ENCODE measurements at places on chromosomes 7 and 10.

DNA sequence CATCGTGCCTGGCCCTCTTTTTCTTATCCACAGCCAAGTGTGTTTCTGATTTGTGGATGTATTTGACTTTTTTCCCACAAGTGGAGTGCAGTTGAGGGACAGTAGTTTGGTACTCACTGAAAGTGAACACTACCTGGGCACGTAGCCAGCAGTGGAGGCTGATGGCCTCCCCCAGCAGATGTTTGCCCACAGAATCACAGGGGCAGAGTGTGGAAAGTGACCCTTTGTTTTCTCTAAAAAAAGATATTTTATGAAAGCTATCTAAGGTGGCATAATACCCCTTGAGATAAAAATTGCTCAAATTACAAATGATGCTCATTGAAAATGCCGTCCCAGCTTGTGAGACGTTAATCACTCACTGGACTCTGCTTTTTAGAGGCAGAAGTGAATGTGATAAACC is 29.1 kb downstream of the WDR37 start:
- DNase-seq = no peak

DNA sequence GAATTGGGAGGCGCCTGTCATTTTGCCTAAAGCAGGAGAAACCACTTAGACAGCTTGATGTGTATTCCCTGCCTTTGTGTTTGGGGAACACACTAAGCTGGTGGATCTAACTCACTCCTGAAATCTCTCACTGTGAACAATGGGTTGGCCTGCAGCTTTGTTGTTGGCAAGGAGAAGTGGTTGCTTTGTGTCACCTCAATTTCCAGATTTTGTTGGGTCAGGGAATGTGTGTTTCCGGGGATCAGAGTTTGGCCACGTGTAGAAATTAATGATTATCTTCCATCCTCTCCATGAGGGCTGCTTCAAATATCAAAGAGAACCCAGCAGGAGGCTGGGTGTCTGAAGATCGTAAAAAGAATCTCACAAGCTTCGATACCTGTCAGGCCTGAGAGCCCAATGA is 27.8 kb downstream of the A1CF start:
- DNase-seq = no peak

DNA sequence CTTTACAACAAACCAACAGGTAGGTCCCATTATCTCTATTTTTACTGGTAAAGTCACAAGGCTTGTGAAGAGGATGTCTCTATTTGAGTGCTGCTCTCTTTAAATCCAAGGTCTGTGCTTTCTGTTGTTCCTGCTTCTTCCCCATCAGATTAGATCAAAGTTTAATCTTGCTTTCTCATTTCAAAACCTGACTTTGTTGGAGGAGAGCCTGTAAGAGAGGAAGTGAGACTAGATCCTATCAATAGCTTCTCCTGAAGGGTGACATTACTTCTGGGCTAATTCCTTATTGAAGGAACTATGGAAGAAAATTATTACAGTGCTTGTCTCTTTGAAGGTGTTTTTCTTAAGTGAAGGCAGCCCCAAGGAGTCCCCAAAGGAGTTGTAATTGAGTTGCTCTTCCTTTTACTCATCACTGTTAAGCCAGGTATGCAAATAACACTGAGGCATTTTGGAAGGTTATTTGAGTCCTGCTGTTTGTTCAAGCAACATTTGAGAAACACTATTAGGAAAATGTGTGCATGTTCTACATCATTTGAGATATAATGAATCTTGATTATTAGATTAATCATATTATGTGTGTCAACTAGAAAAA is 146.2 kb upstream of the MBL2 start:
- no peak for DNase-seq

GRCh38 chr7:157278791-157279724 is 57.7 kb upstream of the DNAJB6 start:
- DNase-seq = no peak

DNA sequence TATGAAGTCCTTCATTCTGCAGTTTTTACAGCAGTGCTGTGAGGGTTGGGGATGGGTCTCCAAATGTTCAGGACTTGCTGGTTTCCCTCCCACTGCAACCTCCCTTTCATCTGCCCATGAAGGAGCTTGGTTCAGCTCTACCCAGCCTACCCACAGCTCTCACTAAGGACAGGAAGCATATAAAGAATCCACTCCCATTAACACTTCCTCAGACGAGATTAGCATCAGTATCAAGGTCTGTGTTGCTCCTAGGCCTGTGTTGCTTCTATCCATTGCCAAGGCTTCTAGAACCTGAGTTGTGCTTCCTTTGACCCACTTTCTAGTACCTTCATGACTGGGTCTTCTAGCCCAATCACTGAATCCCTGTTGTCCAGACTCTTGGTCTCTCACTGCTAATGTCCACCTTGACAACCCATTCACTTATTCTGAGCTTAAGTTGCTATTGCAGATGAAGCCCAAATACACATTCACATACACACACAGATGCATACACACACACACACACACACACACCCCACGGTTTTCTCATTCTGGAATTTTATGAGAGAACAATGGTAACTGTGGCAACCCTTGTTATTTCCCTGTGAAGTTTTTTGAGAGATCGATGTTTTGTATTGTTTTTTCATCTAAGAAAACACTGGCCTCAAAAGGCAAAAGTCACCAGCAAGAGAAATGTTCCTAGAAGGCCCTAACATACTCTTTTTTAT is 248.1 kb downstream of the MTERF1 start:
- no peak for DNase-seq

DNA sequence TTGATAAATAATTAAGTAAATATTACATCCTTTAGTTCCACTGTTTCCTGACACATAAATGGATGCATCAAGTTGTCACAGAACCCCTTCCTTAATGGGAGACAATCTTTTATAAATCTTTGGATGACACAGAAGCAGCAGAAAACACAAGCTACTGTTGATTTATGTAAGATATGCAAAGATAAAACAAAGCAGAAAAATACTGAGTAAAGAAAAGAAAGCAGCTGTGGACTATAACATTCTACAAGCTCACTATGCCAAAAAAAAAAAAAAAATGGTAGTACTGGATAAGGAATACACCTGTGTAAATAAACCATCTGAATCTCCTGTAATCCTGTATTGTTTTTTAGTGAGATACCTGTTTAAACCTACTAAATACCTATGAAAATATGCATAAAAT is 92.0 kb upstream of the FAM180A start:
- no peak for DNase-seq

GRCh38 chr10:125567529-125567928 is 115.4 kb downstream of the TEX36 start:
- no peak for DNase-seq

- DNase-seq = no peak
Measured at GRCh38 chr10:63646491-63646890, 125.3 kb downstream of the REEP3 start.

DNA sequence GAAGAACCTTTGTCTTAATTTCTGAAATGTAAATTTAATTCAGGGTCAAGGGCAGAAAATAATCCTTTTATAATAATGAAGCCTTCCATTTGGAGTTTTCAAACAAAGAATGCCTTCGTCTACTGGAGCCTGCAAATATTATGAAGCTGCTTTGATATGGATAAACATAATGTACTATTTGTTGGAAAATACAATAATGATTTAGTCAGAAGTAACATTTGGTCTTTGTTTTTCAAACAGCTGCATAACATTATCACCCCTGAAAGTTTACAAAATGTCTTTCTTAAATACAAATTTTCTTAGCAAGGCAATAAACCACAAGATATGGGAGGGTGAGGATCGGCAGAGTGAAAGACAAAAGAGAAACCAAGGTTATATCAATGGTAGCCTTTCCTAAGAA is 41.5 kb downstream of the TMEM26 start:
- DNase-seq = no peak

DNA sequence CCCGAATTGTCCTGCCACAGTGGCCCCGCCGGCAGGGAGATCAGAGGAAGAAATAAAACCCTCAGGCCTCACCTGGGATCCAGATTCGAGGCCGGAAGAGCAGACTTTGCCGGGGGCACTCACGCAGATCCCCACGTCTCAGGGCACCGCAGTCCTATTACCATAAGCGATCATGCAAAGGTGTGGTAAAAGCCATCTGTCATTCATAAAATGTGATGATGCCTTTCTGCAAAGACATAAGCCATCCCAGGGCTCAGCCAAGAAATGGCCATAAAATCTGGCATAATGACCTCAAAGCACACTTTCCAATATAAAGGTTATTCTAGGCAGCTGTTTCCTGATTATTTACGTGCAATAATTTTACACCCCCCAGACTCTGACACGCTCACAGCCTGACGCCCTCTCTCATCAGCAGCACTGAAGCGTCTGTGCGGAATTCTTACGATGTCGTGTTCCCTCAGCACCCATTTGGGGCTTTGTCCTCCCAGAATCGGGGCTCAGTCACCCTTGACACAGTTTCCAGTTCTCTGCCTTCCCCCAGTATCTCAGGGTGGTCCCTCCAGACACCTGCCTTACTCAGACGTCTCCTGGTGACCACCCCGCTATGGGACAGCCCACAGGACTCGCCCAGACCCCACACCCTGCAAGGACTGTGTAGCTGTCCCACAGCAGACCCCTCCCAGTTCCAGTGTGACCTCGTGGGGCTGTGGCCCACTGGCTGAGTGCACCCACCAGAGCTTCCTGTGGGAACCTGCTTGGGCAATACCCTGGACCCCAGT is 74.3 kb upstream of the FAM20C start:
- no peak for DNase-seq

- no peak for DNase-seq
Measured at GRCh38 chr10:125283191-125283835, 123.0 kb upstream of the CTBP2 start.

DNA sequence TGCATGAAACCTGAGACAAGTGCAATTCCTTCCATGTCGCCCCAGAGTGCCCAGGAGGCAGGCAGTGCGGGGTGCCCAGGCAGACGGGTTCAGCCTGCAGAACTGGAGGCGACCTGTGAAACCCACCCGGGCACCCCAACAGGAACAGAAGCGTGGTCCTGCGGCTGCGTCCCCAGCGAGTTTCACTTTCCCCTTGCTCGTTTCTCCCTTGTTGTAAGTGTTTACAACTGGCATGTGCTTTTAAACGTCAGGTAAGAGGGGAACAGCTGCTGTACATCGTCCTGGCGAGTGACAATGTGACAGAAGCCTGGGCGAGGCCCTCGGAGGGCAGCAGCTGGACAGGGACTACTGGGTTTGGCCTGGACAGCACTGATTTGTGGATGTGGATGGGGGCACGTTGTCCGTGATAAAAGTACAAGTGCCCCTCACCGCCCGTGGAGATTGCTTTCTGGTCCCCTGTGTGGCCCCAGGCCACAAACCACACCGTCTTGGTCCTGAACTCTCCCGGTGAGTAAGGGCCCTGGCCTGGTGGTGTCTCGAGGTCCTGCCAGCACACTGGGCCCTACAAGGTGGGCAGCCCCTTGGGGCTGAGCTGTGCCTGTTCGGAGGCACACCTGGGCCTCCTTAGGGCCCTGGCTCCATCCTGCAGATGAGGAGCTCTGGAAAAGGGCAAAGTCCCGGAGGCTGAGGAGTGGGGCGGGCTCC is 4.0 kb downstream of the VENTX start:
- DNase-seq = no peak

All from activated CD4-positive, alpha-beta T cell treated with anti-CD3 and anti-CD28 coated beads, Interleukin-2, amount 50 U/mL, for 48 hours (primary cell).